Iris pigment epithelial cell (primary cell): ENCODE measurements at places on chromosomes 12 and 14.

- no peak for DNase-seq
Measured at GRCh38 chr12:126437934-126438333, 1372.7 kb downstream of the AACS start.

- DNase-seq, result no peak
Measured at GRCh38 chr12:26042645-26043044, 82.2 kb downstream of the BHLHE41 start.

GRCh38 chr14:69040353-69040752 lies 61.3 kb upstream of the ACTN1 start:
- DNase-seq, result no peak

- DNase-seq, result no peak
Measured at GRCh38 chr14:101474563-101475455, 86.5 kb upstream of the DIO3 start.

DNA sequence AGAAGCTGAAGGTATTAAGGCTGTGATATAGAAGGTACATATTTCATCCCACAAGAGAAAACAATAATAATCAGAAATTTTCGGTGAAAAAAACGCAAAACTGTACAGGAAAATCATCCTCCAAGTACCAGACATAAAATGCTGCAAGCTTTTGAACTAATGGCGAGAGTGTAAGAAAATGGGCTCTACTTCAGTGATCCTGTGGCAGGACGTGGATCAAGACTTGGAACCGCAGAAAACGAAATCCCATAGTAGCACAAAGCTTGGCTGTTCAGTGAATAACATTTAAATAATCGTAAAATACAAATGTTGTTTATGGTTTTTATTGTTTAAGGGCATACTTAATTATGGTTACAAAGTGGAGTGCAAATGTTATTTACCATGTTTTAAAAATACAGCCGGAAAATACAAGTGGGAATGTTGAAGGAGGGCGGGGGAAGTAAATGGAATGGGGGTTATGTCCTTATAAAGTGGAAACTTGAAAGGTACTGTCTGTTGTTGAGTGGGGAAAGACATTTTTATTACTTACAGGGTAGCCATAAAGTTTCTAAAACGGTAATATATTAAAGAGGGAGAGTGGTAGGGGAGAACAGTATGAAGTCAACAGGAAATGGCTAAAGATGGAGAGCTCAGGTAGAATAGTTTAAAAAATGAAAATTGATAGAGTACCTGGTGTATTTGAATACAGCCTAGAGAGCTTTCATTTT lies 1.1 kb downstream of the SMIM10L1 start:
- peak; percentile 23 for DNase-seq

GRCh38 chr14:100654025-100654813 lies 67.0 kb upstream of the BEGAIN start:
- no peak for DNase-seq

DNA sequence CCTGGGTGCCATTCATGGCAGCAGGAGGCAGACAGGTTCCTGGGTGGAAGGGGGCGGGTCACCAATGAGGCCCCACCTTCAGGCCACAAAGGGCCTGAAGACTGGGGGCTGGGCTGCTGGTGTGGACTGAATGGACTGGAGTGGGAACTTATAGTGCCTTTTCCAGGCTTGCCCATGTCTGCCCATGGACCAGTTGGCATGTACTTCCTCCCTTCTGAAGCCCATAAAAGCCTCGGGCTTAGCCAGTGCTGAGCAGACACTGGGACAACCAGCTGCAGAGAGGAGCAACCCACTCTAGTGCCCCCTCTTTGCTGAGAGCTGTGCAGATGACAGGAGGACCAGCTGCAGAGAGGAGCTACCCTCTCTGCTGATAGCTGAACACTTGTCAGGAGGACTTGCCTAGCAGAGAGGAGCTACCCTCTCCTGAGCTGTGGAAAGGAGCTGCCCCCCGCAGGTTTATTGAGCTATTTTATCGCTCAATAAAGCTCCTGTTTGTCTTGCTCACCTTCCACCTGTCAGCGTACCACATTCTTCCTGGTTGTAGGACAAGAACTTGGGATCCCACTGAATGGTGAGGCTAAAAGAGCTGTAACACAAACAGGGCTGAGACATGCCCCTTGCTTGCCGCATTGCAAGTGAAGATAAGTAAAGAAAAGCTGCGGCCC lies 34.0 kb downstream of the APAF1 start:
- no peak for DNase-seq

GRCh38 chr12:3219233-3219632 lies 142.1 kb downstream of the TSPAN9 start:
- DNase-seq, result no peak

DNA sequence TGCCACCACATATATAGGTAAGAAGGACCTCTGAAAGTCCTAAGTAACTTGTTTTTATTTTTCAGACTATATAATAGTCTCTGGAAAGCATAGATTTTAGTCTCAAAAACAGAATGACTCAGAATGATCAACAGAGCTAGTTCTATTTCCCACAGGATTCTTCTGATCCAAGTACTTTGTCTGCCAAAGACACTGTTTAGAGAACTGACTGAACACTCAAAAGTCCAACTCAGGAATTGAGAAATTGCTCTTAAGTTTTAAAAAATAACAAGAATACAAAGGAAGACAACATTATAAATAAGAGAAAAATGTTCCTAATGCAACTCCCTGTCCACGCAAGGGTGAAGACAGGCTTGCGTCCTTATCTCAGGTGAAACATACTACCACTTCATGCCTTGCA lies 29.0 kb downstream of the LGMN start:
- DNase-seq, result peak; percentile 28

DNA sequence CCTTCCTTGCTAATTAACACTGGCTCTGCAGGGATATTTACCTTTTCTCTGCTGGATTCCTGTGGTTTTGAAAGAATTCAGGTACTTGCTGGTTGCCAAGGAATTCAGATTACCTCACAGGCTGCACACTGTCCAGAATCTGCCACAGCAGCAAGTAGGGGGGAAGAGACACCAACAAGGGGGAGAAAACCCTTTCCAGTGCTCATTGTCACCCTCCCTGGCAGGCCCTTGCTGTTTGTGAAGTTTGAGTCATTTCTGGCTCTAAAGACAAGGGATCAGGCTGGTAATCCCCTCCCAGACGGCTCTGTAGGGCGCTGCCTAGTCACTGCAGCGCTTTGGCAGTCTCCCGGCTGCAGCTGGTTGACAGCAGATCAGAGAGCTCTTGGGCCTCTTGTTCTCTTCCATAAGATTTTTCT lies 50.8 kb downstream of the TTLL5 start:
- peak; percentile 89 for DNase-seq

DNA sequence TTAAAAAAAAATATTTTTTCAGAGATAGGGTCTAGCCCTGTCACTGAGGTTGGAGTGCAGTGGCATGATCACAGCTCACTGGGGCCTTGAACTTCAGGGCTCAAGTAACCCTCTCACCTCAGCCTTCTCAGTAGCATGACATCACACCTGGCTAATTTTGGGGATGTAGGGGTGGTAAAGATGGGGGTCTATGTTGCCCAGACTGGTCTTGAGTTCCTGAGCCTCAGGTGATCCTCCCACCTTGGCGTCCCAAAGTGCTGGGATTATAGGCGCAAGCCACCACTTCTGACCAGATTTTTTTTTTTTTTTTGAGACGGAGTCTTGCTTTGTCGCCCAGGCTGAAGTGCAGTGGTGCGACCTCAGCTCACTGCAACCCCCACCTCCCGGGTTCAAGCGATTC lies 80.9 kb downstream of the HECTD1 start:
- DNase-seq, result no peak

DNA sequence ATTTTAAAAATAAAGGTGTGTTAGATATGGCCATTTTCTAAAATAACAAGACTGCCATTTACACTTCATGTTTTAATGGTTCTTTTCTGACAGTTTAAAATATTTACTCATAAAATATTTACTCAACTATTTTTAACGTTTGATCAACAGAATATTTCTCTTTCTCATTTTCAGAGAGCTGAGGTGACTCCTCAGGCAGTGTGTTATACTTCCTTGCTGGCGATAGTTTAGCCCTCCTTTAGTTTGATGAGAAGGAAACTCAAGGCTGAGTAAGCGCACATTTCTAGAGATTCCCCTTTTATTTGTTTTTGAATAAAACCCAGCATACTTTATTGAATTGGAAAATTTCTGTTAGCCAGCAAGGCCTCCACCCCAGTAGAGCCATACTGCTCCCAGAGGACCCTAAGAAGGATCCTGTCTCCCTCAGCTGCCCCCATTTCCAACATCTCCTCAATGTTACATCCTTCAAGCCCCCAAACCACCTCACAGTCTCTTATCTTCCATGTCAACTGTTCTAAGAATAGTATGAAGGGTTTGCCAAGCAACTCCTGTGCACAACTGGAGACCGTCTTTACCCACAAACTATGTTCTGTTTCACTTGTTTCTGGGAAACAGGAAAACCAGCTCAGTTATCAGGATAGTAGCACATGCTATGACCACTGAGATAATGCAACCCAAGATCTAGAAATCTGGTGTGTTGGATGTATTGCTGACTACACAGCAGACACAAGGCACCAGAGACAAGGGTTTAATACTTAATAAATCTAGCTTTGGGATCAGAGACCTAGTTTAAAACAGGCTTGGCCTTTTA lies 129.5 kb downstream of the STXBP6 start:
- DNase-seq, result no peak

DNA sequence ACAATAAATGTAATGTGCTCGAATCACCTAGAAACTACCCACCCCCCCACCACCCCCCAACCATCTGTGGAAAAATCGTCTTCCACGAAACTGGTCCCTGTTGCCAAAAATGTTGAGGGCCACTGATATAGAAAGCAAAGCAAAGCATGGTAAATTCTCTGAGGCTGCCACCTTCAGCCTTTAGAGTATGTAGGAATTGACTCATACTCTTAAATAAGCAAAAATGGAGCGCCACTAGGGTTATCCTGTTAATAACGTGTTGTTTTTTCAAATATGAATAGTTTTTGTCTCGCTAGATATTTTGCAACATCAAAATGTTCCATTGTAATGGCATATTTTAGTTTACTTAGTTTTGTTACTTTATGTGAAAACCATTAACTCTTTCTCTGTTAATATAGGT lies 18.2 kb downstream of the DYNC1H1 start:
- peak; percentile 57 for DNase-seq

DNA sequence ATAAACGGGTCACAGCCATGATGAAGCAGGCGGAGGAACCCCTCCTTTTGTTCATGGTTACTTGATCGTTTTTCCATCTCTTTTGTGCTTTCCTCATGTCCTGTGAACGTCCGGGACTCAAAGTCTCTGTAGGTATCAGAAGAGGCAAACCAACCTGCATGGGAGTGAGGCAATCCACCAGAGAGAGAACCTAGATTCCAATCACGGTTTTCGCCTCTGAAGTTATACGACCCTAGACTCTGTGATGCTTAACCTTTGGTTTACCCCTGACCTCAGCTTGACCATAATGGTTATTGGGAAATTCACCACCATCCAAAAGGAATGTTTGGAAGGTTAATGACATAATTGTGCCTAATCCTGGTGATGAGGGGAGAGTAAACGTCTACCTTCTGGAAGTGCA lies 186.8 kb upstream of the PRICKLE1 start:
- DNase-seq, result no peak

DNA sequence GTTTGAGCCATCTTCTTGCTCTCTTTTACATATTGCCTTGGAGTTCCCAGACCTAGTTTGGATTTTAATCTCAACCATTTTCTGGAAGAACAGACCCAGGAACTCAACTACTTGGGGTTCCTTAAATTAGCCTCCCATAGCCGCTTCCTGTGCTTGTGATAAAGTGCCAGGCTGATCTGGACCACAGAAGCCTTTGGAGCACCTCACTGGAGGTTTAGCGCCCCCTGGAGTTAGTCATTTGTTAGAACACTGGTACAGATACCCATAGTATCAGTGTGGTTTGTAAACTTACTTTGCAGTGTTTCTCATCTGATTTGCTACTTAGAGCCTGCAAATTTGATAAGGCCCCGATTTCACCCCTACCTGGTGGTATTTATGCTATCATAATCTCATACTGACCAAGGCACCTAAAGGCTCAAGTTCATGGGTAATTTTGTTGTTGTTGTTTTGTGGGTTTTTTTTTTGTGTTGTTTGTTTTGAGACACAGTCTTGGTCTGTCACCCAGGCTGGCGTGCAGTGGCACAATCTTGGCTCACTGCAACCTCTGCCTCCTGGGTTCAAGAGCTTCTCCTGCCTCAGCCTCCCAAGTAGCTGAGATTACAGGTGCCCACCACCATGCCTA lies 3.7 kb downstream of the UNC119B start:
- DNase-seq, result peak; percentile 76

DNA sequence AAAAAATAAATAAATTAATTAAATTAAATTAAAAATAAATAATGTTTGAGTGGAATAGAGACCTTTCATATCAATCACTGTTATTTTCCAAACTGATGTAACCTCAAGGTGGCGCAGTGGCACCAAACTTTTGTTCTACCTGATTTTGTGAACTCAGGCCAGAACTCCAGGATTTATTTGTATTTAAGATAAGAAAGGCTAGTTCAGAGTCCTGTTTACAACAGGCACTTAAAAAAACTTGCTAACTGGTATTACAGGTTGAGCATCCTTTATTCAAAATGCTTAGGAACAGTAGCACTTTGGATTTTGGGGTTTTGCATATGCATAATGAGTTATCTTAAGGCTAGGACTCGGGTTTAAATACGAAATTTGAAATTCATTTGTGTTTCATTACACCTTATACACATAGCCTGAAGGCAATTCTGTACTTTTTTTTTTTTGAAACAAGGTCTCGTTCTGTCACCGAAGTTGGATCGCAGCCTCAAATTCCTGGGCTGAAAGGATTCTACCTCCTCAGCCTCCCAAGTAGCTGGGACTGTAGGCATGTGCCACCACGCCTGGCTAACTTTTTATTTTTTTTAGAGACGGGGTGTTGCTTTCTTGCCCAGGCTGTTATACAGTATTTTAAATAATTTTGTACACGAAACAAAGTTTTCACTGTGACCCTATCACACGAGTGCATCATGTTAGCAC lies 32.4 kb downstream of the YY1 start:
- no peak for DNase-seq

GRCh38 chr12:116718655-116719454 lies 19.0 kb downstream of the SPRING1 start:
- peak; percentile 68 for DNase-seq

GRCh38 chr12:95258803-95259202 lies 41.2 kb downstream of the VEZT start:
- no peak for DNase-seq

DNA sequence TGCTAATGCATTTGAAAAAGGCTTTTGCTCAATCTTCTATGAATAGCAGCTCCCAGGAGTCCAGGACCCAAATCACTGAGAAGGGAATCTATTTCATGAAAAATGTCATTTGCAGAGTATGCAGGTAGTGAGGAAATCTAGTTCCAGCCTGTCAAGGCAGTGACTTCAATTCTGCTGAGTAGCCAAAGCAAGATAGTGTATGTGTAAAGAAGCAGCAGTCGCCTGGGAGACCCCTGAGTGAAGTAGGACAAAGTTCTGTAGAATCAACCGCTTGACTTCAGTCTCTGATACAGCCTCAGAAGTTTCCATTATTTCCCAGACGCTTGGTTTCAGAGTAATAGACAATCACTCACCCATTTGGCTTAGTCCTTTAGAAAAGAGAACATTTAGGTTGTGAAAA lies 435.6 kb upstream of the LRFN5 start:
- no peak for DNase-seq

GRCh38 chr14:98512501-98513251 lies 759.3 kb downstream of the BCL11B start:
- DNase-seq, result no peak
